ENCODE measurements at places on chromosomes 7 and 10.

DNA sequence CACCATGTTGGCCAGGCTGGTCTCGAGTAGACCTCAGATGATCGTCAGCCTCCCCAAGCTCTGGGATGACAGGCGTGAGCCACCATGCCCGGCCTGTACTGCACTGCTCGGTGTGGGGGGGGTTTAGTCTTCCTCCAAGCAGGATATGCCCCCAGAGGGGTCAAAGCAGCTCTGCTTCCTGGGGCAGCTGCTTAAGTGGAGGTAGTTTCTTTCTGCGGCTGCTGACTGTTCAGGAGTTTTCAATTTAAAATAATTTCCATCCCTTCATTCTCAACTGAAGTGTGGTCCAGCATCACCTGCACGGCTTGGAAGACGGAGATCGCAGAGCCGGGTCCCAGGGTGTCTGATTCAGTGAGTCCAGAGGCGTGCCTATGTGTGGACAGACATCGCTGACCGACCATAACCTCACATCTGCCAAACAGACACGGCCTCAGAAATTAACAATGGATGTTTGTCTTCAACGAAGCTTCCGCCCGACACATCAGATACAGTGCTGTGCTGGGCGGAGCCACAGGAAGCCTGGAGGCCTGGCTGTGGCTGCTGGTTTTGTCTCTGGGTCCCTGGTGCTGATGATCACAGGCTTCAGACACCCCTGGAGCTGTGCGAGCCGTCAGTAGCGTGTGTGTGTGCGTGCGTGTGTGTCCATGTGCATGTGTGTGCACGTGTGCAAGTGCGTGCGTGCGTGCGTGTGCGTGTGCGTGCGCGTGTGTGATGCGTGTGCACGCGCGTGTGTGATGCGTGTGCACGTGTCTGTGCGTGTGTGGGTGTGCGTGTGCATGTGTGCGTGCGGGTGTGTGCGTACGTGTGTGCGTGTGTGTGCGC lies 226.5 kb upstream of the PITRM1 start:
- no peak for DNase-seq

- no peak for DNase-seq
These were observed 893.0 kb downstream of the NRG3 start for GRCh38 chr10:82768040-82768439.

- DNase-seq, result no peak
These were observed 68.4 kb downstream of the TCERG1L start for GRCh38 chr10:131243076-131243475.

DNA sequence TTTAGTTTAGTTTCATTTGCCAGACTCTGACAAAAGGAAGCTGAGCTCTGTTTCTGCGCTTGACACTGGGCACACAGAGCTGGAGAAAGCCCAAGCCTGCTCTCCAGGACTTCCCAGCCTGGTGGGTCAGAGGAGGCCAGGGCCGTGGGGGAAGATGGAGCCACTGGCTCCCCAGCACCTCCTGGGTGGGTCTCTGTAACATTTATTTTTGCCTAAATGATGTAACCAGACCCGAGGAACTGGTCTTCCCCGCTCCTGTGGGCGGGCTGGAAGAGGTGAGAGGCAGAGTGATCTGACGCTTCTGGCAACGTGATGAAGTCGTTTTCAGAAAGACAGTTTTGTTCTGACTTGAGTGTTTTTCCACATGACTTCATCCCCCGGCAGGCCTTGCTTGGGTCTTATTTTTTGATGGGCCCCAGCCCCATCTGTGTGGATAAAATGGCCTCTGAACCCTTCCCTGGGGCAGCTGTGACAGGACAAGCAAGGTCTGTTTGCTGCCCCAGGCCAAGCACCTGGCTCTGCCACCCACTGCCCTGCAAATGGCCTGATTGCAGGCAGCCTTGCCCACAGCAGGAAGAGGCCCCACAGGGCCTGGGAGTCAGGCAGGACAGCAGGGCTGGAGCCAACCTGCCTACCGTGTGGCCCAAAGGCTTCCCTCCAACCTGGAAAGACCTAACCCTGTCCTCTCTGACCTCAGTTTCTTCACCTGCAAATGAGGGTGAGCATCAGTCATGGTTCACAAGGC lies 304.9 kb upstream of the ZMIZ1 start:
- DNase-seq, result no peak

DNA sequence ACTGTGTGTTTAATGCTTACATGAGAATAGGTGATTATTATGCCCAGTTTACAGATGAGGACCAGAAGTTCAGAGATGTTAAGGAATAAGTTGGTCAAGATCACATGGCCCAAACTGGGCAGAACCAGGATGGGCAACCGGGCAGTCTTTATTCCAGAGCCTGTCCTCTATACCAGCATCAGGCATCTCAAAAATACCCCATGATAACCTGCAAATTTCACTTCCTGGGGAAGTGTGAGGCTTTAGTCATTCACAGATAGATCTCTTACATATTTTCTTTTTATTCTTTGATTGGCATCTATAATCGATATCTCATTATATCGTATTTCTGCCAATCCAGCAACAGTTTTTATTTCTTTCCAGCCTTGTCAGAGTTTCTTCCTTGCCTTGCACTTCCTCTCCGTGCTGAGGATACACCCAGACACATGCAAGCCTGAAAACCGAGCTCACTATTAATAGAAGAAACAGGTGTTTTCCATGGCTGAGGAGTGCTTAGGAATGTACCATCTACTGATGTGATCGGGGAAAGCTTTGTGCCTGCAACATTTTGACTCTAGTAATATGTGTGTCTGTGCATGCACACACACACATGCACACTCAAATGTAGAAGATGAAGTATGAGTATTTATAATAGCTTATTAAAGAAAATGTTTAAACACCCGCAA lies 82.4 kb downstream of the CREM start:
- DNase-seq, result no peak

DNA sequence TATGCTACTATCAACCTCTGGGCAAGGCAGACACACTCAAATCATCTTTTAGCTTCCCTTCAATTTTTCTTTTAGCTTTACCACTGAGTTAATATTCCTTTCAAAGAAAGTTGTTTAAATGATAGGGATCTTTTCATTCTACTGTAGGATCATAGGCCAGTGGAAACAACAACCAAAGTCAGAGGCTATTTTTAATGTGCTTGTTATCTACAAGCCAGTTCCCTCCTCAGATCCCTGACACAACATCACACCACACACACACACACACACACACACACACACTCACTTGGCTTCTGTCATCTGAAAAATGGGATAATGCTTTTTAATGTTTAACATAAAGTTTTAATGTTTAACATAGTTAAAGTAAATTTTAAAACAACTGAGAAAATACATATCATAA lies 106.7 kb upstream of the CAV2 start:
- DNase-seq, result no peak

GRCh38 chr7:137386966-137387365 lies 43.4 kb upstream of the PTN start:
- no peak for DNase-seq

DNA sequence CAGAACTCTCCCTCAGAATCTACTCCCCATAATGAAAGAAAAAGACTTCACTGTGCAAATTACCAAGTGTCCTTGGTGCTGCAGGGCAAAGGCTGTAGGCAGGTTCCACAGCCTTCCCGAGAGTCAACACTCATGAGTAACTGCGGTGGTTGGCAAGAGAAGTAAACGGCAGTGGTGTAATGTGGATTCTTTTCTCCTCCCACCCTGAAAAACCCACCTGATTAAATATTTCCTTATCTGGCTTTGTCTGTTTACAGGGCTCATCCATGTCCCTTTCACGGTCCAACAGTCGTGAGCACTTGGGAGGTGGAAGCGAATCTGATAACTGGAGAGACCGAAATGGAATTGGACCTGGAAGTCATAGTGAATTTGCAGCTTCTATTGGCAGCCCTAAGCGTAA lies 300.9 kb downstream of the BICC1 start:
- DNase-seq, result no peak

GRCh38 chr10:54585572-54585971 lies 215.5 kb downstream of the PCDH15 start:
- no peak for DNase-seq

DNA sequence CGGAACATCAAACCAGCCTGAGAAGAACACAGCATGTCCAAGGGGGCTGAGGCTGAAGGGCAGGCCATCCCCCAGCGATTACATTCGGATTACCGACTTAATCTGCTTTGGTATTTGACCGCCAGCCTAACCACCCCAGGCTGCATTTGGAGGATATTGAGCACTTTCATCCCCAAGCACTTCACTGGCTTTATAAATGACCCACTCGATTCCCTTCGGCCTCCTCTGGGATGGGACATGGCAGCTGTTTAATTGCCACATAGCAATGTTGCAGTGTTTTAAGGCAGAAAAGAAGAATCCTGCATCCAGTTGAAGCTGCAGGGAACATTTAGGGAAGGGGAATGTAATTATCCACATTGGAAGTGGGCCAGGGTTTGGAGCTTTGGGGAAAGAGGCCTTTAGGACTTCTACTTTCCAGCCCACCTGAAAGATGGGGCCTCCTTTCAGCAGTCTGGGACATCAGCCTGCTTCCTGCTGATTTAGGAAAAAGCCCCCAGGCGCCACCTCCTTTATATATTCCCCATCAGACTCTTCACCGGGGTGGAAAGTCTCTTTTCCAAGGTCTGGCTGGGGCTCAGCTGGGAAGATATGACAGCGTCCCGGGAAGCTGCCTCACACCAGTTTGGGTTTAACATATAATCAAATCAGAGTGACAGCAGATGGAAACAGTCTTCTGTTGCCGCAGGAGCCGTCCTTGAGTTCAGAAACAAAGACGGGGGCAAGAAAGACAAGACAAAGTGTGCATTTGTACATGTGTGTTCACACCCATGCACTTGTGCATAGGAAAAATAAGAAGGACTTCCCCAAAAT lies 9.2 kb downstream of the DPCD start:
- DNase-seq, result no peak

GRCh38 chr10:102245082-102245931 lies at the start of gene GBF1:
Gene GBF1 (plus strand): TSS chr10:102245532. CDS start chr10:102258939, 13,407 bp downstream.
- DNase-seq, result peak; percentile 92

DNA sequence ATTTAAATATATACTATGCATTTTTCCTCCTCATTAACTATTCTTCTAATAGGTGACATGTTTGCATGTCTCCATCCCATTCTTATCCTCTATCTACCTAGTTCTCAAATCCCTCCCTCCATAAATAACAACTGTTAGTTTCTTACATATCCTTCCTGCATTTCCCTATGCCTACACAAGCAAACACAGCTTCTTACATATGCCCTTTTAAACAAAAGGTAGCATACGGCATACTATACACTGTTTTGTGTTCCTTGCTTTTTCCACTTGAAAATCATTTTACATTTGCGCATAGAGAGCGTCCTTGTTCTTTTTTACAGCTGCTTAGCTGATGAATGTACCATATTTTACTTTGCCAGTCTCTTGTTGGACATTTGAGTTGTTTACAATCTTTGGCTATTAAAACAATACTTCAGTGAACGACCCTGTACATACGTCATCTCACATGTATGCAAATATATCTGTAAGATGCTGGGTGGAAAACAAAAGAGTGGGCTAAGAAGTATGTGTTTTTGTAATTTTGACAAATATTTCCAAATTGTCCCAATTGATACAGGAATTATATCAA lies 7.8 kb downstream of the GOT1 start:
- DNase-seq, result no peak

DNA sequence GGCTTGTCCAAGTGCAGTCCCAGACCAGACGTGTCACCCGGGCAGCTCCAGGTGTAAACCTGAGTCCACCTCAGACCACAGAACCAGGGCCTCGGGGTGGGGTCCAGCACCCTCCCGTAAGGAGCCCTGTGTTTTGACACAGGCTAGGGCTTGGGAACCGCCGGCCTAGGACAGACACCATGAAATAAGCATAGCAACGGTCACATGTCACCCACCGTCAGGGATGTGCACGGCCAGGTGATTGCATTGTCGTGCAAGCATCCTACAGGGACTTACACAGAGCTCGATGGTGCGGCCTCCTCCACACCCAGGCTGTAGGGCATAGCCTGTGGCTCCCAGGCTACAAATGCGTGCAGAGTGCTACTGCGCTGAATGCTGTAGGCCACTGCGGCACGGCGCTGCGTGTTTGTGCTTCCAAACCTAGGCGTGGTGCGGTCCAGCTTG lies 10.6 kb downstream of the ZFAND2A start:
- no peak for DNase-seq

DNA sequence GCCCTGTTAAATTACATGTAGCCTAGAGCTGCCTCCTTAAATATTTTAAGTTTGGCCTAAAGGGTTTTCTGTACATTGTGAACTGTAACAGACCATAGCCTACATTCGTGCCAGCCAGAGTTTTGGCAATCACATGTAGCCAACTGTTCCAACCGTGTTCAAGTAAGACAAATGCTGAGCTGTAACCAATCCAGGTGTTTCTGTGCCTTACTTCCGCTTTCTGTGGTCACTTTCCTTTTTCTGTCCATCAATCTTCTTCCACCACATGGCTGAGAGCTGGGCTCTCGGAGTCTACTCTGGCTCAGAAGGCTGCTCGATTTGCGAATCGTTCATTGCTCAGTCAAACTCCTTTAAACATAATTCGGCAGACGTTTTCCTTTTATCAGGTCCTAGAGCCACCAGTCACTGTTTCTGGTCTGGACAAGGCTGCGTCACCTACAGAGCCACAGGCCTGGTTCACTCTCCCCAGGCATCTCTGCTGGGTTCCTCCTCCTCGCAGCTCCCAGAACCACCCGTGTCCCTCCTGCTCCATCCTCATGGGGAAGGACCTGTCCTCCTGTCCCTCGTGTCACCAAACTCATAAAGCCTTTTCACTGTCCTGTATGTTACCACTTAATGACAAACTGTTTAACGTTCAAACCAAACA lies 158.0 kb upstream of the RHEB start:
- no peak for DNase-seq

DNA sequence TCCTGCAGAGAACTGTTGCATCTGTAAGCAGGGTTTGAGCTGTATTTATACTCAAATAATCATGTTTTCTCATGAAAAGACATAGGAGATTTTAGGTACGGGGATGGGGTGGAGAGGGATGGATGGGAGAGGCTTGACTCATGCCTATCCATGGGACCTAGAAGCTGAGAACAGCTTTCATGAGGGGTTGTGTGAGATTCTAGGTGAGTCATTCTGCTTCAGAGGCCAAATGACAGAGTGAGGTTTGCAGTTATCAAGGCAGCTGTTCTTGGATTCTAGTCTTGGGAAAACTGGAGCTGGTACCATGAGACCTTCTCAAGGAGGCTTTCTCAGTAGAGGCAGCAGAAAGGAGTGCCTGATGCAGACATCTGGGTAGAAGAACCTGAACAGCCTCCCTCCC lies 746.9 kb downstream of the TYW1 start:
- no peak for DNase-seq

GRCh38 chr7:138465046-138465445 lies 5.0 kb downstream of the TRIM24 start:
- DNase-seq, result no peak

GRCh38 chr10:77554996-77555397 lies 82.6 kb downstream of the KCNMA1 start:
- no peak for DNase-seq
